ENCODE measurements at places on chromosomes 7 and 10.

GRCh38 chr7:55202150-55202913 lies 162.8 kb upstream of the LANCL2 start:
- no peaks in the 10 kb centered on the region for H3K27me3 ChIP-seq
- peak; percentile 61 for DNase-seq
- no peak overlapping the region for H3K27ac ChIP-seq
- H3K36me3 ChIP-seq = no peaks in the 10 kb centered on the region

DNA sequence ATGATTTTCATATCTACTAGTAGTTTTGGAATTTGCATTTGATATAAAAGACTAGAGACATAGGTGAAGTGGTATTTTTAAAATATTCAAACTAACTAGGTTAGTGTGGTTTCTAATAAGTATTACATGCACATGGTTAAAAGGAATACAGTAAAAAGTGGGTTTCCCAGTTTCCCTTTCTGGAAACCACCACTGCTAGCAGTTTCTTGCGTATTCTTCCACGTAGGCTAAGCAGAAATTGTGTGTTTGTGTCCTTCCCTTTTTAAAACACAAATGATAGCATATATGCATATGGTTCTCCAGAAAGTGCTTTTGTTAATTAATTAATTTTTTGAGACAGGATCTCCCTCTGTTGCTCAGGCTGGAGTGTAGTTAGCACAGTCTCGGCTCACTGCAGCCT lies 15.4 kb downstream of the NRF1 start:
- no peak for DNase-seq
- H3K4me1 ChIP-seq = no peaks in the 10 kb centered on the region
- no peaks in the 10 kb centered on the region for H3K27me3 ChIP-seq
- H3K36me3 ChIP-seq = no peaks in the 10 kb centered on the region
- no peak overlapping the region for H3K27ac ChIP-seq

DNA sequence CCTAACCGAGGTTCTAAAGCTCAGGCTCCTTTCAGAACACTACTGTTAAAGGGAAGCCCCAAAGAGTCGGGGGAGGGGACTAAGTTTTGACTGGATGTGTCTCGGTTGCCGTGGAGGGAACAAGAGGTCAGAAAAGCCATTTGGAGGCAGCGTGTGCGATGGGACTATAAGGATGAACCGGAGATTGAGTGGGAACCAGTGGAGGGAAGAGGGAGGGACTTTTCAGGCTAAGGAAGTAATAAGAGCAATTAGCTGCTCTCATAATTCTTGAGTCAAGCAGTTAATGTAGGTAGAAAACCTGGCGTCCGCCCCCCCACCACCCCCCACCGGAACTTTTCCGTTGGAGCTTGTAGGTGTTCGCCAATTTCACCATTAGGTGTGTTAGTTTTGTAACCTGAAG lies 491 bp upstream of the AKAP9 start:
- no peaks in the 10 kb centered on the region for H3K36me3 ChIP-seq
- H3K27ac ChIP-seq = peak overlapping the region; percentile 95
- H3K4me1 ChIP-seq = peaks cover 28% of the 10 kb centered on the region
- no peak for DNase-seq
- peak overlapping the region; percentile 72 for H3K4me3 ChIP-seq

DNA sequence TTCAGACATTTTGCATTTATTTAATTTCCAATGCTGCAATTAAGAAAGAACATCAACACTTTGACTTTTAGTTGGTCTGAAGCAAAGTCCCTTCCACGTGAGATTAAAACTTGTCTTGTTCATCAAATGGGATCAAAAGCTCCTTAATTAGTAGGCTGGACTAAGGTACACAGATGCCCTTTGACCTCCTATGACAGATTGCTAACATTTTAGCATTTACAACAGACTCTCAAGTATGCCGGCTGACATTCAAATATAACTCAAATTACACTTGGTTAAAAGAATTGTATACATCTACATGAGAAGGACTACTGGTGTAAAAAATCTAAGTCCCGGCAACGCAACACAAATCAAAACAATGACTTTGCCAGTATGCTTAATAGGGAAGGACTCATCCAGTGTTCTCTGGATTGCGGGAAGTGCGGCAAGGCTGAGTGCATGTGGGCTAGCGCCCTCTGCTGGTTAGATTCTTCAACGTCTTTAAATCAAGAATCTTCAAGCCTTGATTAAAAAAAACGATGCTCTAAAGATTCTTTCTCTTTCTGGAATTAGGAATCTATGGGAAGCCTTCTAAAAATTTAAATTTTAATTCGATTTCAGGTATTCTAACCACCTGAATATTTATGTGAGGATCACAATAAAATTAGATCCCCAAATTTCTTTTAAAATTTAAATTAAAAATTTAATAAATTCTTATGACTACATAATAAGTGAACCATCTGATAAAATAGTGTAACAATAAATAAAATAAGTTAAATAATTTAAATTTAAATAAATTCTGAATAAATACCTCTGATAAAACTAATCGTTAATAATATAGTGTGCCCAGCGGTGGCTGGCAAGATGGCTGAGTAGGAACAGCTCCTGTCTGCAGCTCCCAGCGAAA lies 444.7 kb downstream of the DGKB start:
- H3K36me3 ChIP-seq = no peaks in the 10 kb centered on the region
- no peak overlapping the region for H3K4me3 ChIP-seq
- DNase-seq = no peak
- H3K4me1 ChIP-seq = no peaks in the 10 kb centered on the region

GRCh38 chr10:110446954-110447608 lies 50.6 kb upstream of the DUSP5 start:
- no peaks in the 10 kb centered on the region for H3K36me3 ChIP-seq
- H3K27me3 ChIP-seq = no peaks in the 10 kb centered on the region
- H3K4me3 ChIP-seq = no peak overlapping the region

- H3K4me3 ChIP-seq = no peak overlapping the region
- no peaks in the 10 kb centered on the region for H3K27me3 ChIP-seq
- no peaks in the 10 kb centered on the region for H3K36me3 ChIP-seq
- H3K27ac ChIP-seq = no peak overlapping the region
Observed at GRCh38 chr7:50564171-50564570, 1.0 kb downstream of the DDC start.

DNA sequence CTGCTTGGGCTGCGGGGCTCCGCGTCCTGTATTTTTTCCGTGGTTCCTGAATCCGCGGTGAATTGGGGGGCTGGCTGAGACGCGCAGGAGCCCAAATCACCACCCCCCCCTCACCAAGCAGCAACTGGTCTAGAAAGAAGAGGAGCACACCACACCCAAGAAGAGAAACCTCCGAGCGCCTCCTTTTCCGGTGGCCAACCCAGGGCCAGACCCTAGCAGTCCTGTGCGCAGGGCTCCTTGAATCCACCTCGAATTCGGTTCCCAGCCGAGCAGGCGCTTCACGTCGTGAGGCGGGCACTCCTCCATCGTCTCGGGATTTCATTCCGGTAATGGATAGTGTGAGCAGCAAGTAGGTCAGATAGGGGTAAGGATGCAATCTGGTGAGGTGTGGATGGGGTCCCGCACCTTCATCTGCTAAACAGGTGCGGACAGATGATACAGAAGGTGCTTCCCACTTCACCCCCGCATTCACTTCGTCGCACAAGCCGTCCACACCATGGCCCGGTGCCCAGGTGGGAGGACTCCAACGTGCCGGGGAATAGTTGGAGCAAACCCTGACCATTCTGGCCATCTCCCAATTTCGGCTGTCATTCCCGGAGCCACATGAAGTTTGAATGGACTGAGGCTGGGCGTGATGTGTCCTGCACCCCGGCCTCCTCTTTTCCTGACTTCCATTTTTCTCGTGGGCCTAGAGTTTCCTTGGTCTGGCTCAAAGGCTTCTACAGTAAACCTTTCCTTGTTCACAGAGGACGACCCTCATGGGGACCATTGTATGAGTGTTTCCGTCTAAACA lies 19.8 kb upstream of the ZNF273 start:
- H3K27ac ChIP-seq = peak overlapping the region; percentile 31
- H3K27me3 ChIP-seq = no peaks in the 10 kb centered on the region
- peaks cover 32% of the 10 kb centered on the region for H3K4me1 ChIP-seq
- DNase-seq = peak; percentile 79

DNA sequence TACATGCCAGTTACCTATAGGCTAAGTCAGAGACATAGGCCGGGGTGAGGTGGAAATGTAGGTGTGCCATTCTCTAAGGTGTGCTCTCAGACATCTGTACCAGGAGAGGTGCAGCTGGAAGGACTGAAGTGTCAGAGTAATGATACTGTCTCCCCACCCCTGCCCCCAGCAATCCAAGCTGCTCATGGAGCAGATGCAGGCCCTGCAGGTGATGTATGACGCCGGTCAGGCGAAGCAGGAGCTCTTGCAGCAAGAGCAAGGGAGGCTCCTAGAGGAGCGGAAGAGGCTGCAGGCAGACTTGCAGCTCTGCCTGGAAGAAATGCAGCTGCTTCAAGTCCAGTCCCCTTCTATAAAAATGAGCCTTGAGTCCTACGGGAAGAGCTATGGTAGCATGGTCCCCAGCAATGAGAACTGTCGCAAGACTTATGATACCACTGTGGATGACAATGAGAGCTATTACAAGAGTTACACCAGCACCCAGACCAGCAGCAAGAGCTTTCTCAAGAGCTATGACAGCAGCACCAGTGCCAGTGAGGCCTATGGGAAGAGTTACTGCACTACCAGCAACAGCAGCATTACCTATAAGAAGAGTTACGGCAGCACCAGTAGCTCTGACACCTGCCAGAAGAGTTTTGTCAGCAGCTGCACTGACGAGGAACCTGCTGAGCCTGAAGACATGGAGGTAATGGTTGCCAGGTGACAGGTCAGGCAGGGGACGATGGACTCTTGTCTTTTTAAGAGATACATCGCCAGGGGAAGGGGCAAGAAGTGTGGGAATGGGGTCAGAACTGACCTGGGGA lies 18.4 kb upstream of the FLNC start:
- H3K4me3 ChIP-seq = no peak overlapping the region
- DNase-seq = no peak
- H3K27me3 ChIP-seq = no peaks in the 10 kb centered on the region
- H3K36me3 ChIP-seq = no peaks in the 10 kb centered on the region
- no peaks in the 10 kb centered on the region for H3K4me1 ChIP-seq

DNA sequence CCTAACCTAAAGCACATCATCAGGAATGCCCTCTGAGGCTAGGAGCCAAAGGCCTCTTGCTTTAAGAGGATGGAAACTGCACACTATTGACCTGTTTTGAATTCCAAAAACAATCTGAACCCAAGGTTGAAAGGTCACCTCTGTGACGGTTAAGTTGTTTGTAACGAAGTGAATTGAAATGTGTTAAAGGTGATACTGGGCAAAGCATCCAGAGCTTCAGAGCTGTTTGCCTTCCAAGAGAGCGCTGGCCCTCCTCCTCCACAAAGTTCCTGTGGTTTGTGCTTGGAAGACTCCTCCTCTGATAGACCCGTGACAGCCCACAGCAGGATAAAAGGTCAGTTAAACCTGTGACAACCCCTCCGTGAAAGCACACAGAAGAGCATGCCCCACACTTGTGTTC lies 133.7 kb upstream of the CTTNBP2 start:
- DNase-seq = no peak
- no peaks in the 10 kb centered on the region for H3K4me1 ChIP-seq
- no peak overlapping the region for H3K4me3 ChIP-seq
- H3K27ac ChIP-seq = no peak overlapping the region

- no peak overlapping the region for H3K4me3 ChIP-seq
- no peaks in the 10 kb centered on the region for H3K27me3 ChIP-seq
- H3K27ac ChIP-seq = no peak overlapping the region
Observed at GRCh38 chr7:106372126-106372525, 87.3 kb upstream of the NAMPT start.

DNA sequence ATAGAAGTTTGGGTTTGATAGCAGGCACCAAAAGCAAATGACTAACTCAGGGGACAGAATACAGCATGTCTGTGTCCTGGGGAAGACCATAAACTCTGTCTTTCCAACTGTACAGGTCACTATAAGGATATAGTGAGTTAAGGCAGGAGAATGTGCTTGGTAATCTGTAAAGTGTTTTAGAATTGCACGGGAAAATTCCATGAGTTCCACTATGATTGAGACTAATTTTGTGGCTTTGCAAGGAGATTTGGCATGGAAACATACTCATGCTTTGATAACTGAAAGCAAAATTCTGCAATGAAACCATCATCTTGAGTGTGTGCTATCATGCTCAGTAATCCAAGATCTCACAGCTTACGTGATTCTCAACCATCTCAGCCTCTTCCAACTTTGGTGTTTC lies 152.6 kb downstream of the PKD1L1 start:
- no peak overlapping the region for H3K4me3 ChIP-seq
- no peak overlapping the region for H3K27ac ChIP-seq
- no peak for DNase-seq
- no peaks in the 10 kb centered on the region for H3K36me3 ChIP-seq
- H3K27me3 ChIP-seq = no peaks in the 10 kb centered on the region

DNA sequence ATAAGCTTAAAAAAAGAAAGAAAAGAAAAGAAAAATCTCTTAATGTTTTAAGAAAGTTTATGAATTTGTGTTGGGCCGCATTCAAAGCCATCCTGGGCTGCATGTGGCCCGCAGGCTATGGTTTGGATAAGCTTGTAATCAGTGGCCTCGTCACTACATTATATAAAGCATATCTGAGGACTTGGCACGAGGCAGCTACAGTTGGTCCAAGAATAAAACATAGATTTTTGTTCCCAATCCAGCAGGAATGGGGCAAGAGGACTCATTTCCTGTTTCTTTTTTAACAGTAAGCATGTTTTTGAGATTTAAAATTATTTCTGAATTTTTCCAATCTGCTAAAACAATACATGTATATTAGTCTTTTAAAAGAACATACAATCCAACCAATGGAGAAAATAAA lies 28.6 kb downstream of the MCM10 start:
- H3K4me3 ChIP-seq = no peak overlapping the region
- H3K27ac ChIP-seq = no peak overlapping the region
- no peaks in the 10 kb centered on the region for H3K36me3 ChIP-seq
- H3K4me1 ChIP-seq = no peaks in the 10 kb centered on the region

GRCh38 chr7:37482505-37482904 lies 33.8 kb upstream of the ELMO1 start:
- no peaks in the 10 kb centered on the region for H3K4me1 ChIP-seq
- no peak overlapping the region for H3K27ac ChIP-seq
- no peak for DNase-seq
- no peak overlapping the region for H3K4me3 ChIP-seq

DNA sequence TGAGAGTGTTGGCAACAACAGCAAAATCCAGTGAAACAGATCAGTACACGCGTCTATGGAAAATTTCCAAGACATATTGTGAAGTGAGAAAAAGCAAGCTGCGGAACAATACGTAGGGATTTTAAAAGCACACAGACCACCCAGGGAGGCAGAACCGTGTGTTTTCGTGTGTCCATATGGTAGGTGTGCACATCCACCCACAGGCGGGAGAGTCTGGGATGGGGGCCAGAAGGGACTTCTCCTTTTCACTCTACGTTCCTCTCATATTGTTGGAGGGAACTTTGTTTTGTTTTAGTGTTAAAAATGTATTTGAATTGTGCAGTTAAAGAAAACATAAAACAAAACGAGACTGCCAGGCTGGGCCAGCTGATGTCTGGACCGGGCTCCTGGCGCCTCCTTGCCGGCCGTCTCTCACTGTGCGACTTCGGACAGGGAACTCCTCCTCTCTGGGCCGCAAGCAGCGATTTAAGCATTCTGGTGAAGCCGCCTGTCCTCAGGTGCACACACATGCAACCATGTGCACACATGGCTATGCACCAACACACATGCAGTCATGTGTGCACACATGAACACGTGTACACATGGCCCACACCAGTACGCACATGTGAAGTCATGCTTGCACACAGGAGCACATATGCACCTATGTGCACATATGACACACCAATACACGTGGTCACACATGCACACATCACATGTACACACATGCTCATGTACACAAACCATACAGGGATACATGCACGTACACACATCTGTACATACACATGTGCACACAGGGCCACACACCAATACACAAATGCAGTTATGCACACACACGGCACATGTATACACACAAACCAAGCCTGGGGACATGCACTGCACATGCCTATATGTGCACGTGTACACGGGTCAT lies 141.1 kb downstream of the ELFN1 start:
- peak overlapping the region; percentile 12 for H3K4me3 ChIP-seq
- no peaks in the 10 kb centered on the region for H3K27me3 ChIP-seq
- no peaks in the 10 kb centered on the region for H3K36me3 ChIP-seq
- H3K4me1 ChIP-seq = peaks cover 29% of the 10 kb centered on the region
- no peak overlapping the region for H3K27ac ChIP-seq
- no peak for DNase-seq
